ENCODE measurements at places on chromosomes 4 and X.

DNA sequence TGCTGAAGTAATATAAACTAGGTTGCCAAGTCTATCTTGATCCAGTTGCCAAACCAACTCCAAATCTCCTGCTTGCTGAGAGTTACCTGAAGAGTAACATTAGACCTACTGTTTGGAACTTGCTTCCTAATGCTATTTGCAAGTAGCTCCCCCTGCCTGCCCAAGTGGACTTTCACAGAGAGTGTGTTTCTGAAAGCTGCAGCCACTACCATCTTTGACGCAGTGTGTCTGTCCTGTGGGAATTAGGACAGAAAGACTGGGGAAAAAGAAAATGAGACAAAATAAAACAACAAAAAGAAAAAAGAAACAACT lies 195.0 kb upstream of the HS3ST1 start:
- H3K27me3 ChIP-seq = no peaks in the 10 kb centered on the region
- peak; percentile 25 for DNase-seq
- no peak overlapping the region for H3K4me3 ChIP-seq
- H3K36me3 ChIP-seq = no peaks in the 10 kb centered on the region
- peaks cover 16% of the 10 kb centered on the region for H3K4me1 ChIP-seq

- peak overlapping the region; percentile 87 for H3K27ac ChIP-seq
- no peaks in the 10 kb centered on the region for H3K36me3 ChIP-seq
- DNase-seq = no peak
Measured at GRCh38 chrX:47129899-47130358, 14.6 kb downstream of the NDUFB11 start.

GRCh38 chr4:44760142-44760898 lies 34.0 kb upstream of the GNPDA2 start:
- no peak overlapping the region for H3K4me3 ChIP-seq
- peaks cover 4% of the 10 kb centered on the region for H3K4me1 ChIP-seq
- H3K36me3 ChIP-seq = no peaks in the 10 kb centered on the region
- no peak overlapping the region for H3K27ac ChIP-seq

DNA sequence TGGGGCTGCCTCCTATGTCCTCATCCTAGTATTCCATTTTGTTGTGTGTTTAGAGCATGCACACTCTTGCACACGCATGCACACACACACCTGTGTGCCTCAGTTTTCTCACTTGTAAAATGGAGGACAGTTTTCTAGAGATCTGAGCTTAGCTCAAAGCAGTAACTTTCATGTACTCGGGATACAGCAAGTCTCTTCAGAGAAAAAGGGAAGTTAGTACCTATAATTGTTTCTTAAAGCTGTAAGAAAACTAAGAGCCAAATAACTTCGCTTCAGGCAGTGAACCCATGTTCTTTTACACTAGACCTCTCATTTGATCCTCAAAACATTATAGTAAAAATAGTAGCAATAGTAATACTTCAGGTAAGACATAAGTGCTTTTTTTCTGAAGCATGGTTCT lies 49.6 kb downstream of the KIT start:
- H3K4me3 ChIP-seq = no peak overlapping the region
- no peaks in the 10 kb centered on the region for H3K4me1 ChIP-seq
- H3K36me3 ChIP-seq = no peaks in the 10 kb centered on the region
- no peak overlapping the region for H3K27ac ChIP-seq
- peaks cover 5% of the 10 kb centered on the region for H3K27me3 ChIP-seq

GRCh38 chr4:156169861-156170260 lies 216.2 kb upstream of the CTSO start:
- DNase-seq = no peak
- H3K4me1 ChIP-seq = no peaks in the 10 kb centered on the region
- H3K27ac ChIP-seq = peak overlapping the region; percentile 14
- no peak overlapping the region for H3K4me3 ChIP-seq
- H3K27me3 ChIP-seq = no peaks in the 10 kb centered on the region
- no peaks in the 10 kb centered on the region for H3K36me3 ChIP-seq

GRCh38 chr4:3248811-3249661 lies at the start of gene MSANTD1:
Gene MSANTD1, plus strand, starts transcription at chr4:3249159. Its CDS starts 64 bp downstream, at chr4:3249223.
- peaks cover 6% of the 10 kb centered on the region for H3K36me3 ChIP-seq
- no peak for DNase-seq
- no peak within 1 kb of the TSS for H3K27ac ChIP-seq
- no peaks in the 10 kb centered on the region for H3K27me3 ChIP-seq
- no peaks in the 10 kb centered on the region for H3K4me1 ChIP-seq

GRCh38 chr4:185421366-185422124 lies 4.2 kb downstream of the UFSP2 start:
- no peak overlapping the region for H3K4me3 ChIP-seq
- no peak for DNase-seq
- H3K36me3 ChIP-seq = peaks cover 35% of the 10 kb centered on the region
- H3K4me1 ChIP-seq = peaks cover 65% of the 10 kb centered on the region
- H3K27me3 ChIP-seq = no peaks in the 10 kb centered on the region

GRCh38 chr4:86845593-86845992 lies 3.6 kb downstream of the SLC10A6 start:
- no peak overlapping the region for H3K27ac ChIP-seq
- no peak overlapping the region for H3K4me3 ChIP-seq
- no peak for DNase-seq
- H3K27me3 ChIP-seq = no peaks in the 10 kb centered on the region

DNA sequence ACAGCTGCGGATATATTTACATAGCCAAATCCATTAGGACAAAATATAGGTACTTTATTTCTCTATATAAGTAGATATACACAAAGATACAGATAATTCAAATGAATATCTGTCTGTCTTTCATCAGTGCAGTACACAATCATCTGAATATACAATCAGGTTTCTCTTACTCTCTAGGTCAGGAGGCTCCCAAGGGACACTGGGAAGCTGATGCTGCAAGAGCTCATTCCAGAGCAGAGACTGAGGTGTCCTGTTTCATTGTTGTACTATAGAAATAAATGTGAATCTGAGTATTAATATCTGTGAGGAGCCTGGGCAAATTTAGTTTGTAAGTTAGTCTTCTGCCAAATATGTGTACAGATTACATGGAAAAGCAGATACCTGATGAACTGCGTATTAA lies 4.2 kb downstream of the TLL1 start:
- no peaks in the 10 kb centered on the region for H3K36me3 ChIP-seq
- no peak overlapping the region for H3K4me3 ChIP-seq
- H3K27me3 ChIP-seq = peaks cover 32% of the 10 kb centered on the region

DNA sequence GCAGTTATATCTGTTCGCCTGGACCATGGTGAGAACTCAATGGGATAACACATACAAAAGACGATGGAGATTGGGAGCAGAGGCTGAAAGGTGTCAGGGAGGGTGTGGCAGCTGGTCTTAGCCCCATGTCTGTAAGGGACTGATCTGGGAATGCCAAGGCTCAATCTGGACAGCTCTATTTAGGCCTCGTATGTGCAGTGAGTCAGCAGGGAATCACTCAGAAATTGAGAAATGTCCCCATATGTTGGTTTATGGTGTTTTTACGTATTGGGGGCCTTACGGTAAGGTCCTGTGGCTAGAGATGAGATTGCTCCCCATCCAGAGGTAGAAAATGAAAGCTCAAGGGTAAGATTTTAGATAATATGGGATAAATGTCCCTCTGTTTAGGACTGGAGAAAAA lies 71.4 kb upstream of the TTC29 start:
- no peak overlapping the region for H3K27ac ChIP-seq
- H3K4me3 ChIP-seq = no peak overlapping the region
- no peak for DNase-seq
- H3K27me3 ChIP-seq = peaks cover 6% of the 10 kb centered on the region

DNA sequence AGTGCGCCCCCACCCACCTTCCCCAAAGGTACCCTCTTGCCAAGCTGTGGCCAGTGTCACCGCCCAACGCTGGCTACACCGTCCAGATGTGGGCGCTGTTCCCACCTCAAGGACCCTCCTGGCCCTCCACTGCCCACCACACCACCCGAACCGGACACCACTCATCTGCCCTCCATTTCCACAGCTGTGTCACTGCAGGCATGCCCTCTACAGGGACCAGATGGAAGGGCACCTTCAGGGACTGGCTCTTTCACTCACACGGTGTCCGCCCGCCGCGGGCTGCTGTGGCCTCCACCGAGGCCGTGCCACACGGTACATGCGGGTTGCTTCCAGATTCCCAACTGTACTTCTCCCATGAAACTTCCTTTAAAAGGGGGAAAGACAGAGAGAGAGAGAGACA lies 87.7 kb downstream of the FAM53A start:
- DNase-seq = no peak
- H3K27me3 ChIP-seq = peaks cover 90% of the 10 kb centered on the region
- H3K4me3 ChIP-seq = no peak overlapping the region
- peaks cover 8% of the 10 kb centered on the region for H3K4me1 ChIP-seq

DNA sequence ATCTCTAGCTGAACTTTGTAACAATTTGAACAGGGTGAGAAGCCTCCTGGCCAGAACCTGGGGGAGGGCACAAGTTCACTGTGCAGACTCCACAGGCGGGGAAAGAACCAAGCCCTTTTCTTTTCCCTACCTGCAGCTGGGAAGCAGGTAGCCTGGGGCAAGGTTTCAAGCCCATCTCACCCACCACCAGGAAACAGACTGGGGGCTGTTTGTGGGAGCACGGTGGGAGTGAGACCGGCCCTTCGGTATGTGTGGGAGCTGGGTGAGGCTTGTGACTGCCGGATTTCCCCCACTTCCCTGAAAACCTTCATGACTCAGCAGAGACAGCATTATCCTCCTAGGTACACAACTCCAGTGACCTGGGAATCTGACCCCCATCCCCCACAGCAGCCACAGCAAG lies 211.7 kb downstream of the ZNF674 start:
- H3K4me1 ChIP-seq = no peaks in the 10 kb centered on the region
- no peak overlapping the region for H3K27ac ChIP-seq
- H3K36me3 ChIP-seq = no peaks in the 10 kb centered on the region
- DNase-seq = no peak
- no peaks in the 10 kb centered on the region for H3K27me3 ChIP-seq

GRCh38 chr4:110487873-110488272 lies 11.9 kb downstream of the ENPEP start:
- peak overlapping the region; percentile 45 for H3K27ac ChIP-seq
- peaks cover 42% of the 10 kb centered on the region for H3K4me1 ChIP-seq
- no peak overlapping the region for H3K4me3 ChIP-seq
- no peaks in the 10 kb centered on the region for H3K27me3 ChIP-seq

GRCh38 chr4:141124224-141124623 lies 9.0 kb downstream of the RNF150 start:
- no peaks in the 10 kb centered on the region for H3K36me3 ChIP-seq
- H3K4me1 ChIP-seq = peaks cover 76% of the 10 kb centered on the region
- H3K4me3 ChIP-seq = no peak overlapping the region
- no peak overlapping the region for H3K27ac ChIP-seq
- no peaks in the 10 kb centered on the region for H3K27me3 ChIP-seq

DNA sequence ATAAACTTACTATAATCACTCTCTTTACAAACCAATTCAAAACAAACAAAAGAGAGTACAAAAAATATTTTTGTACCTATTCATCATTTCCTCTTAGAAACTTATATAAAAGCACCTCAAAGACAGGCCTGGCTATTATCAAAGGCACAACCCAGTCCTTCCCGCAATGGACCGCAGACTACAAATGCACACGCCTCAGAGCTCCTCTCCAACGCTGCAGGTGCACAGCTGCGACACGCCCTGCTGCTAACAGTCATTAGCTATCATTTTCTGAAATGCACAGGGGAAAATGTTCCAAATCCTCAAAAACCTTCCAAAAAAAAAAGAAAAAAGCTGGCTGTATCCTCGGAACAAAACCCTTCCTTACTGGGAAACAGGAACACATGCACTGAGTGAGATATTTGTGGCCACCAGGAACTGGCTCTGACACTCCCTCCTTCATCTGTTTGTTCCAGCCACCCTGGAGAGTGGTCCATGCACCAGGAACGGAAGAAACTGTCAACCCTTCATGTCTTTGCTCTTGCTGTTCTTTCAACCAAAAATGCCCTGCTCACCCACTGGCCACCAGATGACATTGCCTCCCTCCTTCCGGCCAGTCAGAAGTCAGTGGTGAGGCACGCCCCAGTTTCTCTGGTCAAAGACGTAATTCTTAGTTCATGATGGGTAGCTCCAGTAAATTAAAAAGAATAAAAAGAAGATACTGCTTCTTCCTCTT lies 16.7 kb downstream of the IRF2 start:
- H3K4me1 ChIP-seq = peaks cover 96% of the 10 kb centered on the region
- no peak for DNase-seq
- no peaks in the 10 kb centered on the region for H3K27me3 ChIP-seq

DNA sequence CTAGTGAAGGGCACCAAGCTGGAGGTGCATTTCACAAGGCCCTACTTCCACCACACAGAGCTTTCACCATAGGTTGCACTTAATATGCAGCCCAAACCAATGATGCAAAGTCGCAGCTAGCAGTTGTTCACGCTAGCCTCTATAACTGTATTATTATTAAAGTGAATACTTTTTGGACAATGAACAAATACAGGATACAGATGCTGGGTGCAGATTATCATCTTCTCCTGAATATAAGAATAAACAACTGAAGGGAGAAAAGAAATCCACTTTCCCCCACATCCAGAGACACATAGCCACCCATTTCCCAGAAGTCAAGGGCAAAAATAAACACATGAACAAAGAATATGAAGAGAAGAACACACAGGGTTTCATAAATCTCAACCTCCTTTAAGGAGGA lies 107.2 kb downstream of the PRDM5 start:
- H3K27ac ChIP-seq = no peak overlapping the region
- DNase-seq = no peak
- H3K27me3 ChIP-seq = no peaks in the 10 kb centered on the region
- no peak overlapping the region for H3K4me3 ChIP-seq

DNA sequence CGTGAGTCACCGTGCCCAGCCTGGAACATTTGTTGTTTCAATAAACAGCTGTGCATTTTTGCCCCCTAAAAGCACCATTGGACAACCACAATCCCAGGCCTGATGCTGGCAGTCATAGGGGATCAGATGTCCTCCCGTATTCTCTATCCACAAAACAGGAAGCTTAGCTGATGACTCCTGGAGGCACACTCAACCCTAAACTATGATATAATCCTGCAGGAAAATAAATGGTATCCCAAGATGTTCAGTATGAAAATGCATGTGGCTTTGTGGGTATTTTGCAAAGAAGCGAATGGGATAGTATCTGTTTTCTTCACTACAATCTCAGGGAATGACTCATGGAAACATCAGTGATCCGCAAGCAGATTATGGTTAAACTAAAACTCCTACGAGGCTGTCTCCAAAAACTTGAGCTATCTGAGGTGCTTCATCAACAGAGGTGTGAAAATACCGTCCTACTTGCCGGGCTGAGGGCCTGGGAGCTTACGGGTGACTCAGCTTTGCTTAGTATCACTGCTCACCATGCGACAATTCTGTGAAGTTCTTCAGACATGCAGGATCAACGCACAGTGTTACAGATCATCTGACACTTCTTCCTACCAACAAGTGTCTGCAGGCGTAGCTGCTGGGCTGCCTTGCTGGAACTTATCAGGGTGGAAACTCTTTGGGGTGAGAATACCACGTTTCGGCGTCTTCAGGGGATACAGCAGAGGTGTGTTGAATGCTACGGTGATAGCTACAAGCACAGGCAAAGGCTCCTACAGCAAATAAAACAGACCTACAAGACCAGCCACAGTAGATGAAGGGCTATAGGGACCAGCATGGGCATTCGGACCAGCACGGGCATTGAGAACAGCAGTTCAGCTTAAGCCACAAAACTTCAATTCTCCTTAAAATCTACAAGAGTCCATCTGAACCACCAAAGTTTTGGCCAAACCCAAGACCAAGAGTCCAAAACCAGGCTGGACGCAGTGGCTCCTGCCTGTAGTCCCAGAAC lies 148.5 kb downstream of the DHRSX start:
- DNase-seq = no peak
- no peaks in the 10 kb centered on the region for H3K36me3 ChIP-seq
- H3K4me3 ChIP-seq = no peak overlapping the region
- H3K27ac ChIP-seq = peak overlapping the region; percentile 58
- no peaks in the 10 kb centered on the region for H3K27me3 ChIP-seq

All from left ventricle myocardium inferior (tissue), 1 donor.